ENCODE measurements at places on chromosomes 6 and 20. TPM values are rescaled to one million over a fixed set of nuclear protein-coding genes. Genes with fewer than 3 reads are reported as not detected.
A peak's percentile ranks its signal among the peaks of the same experiment; 100 is the strongest.

OR2B6 gene
- not detected for total RNA-seq

NKX2-4 gene
- total RNA-seq, result not detected

ERVFRD-1 gene
- not detected for total RNA-seq

DNA sequence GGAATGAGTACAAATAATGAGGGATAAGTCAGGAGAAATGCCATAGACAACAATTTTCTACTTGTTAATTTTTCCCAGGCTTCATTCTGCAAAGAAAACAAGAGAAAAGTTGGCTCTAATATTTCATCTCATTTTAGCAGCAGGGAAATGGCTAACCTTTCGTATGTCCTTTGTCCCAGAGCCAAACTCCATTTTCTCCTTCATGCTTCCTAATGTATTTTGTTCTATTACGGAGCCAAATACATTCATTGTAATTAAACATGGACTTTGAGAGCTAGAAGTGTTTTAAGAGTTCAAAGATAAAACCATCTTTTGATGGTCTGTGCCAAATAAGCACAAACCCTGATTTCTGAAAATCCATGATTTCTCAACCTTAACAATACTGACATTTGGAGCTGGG is 136.9 kb downstream of the PTCHD4 start:
- no peak for DNase-seq

GRCh38 chr20:23205211-23205610 is 119.1 kb upstream of the CD93 start:
- DNase-seq, result no peak

DNA sequence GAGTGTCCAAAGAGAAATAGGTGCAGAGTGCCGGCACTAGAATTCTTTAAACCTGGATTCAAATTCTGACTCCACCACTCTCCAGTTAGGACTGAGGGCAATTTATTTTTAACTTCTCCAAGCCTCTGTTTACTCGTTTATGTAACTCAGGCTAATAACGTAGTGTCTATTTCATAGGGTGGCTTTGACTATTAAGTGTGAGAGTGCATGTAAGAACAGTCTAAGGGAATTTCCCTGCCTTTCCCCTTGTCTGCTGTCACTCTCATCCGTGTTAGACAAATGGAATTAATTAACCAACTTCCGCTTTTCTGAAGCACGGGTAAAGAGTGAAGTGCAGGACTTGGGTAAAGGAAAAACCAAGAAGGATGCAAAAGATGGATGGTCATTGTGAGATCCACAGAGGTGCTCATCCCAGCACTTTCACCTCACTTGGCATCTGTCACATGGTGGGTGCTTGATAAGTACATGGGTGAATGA is 4.1 kb upstream of the ZKSCAN8 start:
- DNase-seq, result no peak

DNA sequence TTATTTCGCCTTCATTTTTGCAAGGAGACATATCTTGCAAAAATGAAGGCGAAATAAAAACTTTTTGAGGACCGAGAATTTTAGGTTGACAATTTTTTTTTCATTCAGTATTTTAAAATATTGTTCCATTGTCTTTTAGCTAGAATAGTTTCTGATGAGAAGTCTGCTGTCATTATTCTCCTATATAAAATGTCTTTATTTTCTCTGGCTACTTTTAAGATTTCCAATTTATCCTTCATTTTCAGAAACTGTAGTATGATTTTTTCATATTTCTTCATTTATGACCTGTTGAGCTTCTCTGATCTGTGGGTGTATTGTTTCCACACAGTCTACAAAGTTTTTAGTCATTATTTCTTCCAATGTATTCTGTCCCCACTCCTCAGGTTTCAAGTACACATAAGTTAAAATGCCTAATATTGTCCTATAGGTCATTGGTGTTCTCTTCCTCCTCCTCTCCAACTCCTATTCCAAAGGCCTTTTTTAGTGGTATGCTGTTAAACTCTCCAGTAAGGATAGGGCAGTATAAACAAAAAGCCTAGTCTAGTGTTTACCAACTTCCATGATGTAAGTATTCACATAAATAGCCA is 15.7 kb downstream of the AHI1 start:
- DNase-seq, result peak; percentile 21

DNA sequence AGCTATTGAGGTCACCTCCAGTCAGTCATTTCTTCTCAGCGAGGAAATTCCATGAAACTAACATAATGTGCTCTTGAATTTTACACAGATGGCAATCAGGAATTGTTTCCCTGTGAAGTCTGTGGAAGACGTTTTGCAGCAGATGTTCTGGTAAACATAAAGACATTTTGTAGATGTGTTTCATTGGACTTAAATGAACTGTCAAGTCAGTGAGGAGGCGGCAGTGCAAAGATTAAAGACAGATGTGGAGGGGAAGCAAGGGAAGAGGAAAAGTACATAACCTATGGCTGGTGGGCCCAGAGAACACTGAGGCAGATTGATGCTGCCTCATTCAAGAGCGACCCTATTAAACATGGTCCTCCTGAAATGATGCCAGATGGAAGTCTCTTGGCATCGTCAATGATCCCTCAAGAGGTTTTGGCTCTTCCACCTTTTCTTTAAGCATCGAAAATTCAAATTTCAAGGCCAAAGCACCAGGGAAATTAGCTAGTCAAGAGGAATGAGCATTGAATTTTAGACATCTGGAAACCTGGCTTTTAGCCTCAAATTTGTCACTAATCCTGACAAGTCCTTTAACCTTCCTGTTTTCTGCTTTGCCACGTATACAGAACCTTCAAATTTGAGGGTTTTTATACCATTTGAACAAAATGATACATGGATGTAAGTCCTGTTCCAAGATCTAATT is 20.1 kb downstream of the ZC2HC1B start:
- DNase-seq, result peak; percentile 55

DNA sequence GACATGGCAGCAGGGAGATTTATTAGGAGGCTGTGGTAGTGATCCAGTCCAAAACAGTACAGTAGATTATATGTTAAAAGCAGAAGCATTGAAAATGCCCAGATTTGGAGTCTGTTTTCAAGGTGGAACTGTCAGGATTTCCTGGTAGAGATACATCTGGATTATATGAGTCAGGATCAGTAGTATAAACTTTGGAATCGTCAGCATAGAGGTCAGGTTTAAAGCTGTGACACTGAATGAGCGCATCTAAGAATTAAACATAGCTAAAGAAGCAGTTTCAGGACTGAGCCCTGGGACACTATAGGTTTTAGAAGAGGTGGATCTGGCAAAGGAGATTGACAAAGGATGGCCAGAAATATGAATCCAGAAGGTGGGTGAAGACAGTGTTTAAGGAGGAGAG is 60.4 kb downstream of the RNF144B start:
- DNase-seq, result no peak

GRCh38 chr6:82891076-82891475 is 174.6 kb downstream of the UBE3D start:
- no peak for DNase-seq

DNA sequence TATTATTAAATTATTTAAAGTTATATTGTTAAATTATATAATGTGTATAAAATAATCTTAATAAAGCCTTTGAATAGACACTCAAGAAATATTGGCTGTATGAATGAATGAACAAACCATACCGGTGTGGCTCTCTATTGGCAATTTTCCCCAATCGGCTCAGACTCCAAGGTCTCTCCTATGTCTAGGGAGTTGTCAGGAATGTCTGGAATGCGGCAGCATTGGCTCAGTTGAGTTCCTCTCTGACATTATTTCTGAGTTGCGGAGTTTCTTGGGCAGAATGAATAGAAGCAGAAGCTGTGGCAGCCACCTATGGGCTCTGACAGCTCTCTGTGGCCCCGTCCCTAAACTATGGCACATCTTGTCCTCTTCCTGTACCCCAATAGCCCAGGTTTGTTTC is 111.0 kb downstream of the SOBP start:
- peak; percentile 9 for DNase-seq
